ENCODE measurements at places on chromosomes 16 and 17.

DNA sequence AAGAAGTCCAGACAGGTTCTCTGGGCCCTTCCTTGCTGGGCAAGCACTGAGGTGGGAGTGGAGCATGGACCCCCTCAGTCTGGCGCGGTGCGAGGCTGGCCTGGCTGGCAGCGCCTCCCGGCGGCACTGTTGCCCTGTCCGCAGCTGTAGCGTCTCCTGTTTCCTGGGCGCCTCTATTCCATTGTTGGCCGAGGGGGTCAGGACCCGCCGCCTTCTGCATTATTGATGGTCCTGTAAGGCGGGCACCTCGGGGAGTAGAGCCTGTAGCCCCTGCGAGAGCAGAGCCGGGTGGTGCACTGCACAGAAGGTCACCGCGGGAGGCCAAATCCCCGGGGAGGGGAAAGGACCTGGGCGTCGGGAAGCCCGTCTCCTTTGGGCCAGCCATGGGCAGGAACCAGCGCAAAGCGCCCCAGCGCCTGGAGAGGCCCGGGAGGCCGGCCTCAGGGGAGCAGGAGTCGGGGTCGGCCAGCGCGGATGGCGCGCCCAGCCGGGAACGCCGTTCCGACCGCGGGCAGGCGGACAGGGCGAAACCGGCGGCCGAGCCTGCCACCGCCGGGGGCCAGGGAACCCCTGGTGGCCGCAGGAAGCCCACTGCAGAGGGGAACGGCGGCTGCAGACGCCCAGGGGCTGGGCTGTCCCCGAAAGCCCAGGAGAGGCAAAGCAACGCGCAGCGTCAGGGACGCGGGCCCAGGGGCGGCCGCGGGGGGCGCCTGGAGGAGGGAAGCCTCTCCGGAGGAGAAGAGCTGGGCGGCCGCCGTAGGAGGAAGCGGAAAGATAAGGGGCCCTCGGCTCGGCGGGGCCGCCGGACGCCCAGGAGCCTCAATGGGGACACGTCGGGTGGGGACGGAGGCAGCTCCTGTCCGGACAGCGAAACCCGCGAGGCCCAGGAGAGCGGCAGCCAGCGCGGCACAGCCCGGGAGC is at the start of gene MYO15B:
TSS of gene MYO15B (plus strand) at position 126 of the 921 bp plus-strand sequence. CDS start at position 384, 258 bp downstream.
- DNase-seq = peak; percentile 64

DNA sequence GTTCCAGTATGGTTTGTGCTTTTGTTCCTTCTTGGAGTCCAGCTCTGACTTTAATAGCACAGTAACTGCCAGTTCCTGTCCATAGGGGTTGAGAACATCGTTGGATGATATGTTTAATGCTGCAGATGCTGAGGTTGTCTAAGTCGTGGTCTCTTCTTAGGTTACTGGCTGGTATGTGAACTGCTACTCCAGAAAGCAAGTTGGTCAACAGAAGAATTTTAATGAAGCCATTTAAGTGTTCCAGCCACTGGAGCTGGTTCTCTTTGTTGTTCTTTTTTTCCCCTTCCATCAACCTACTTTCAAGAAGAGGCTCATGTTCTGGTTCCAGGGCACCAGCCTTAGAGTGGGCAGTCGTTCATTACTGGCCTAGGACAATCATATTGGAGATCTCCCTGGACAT is 140.3 kb upstream of the TBX2 start:
- no peak for DNase-seq

DNA sequence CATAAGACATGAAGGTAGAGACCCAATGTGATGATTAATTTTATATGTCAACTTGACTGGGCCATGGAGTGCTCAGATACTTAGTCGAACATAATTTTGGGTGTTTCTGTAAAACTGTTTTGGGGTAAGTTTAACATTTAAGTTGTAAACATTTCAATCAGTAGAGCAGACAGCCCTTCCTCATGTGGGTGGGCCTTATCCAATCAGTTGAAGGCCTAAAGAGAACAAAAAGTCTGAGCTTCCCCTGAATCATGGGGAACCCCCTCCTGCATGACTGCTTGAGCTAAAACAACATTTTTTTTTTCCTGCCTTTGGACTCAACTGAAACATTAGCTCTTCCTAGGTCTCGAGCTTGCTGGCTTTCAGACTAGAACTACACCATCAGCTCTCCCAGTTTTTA is 327.3 kb upstream of the SOX9 start:
- DNase-seq = no peak

DNA sequence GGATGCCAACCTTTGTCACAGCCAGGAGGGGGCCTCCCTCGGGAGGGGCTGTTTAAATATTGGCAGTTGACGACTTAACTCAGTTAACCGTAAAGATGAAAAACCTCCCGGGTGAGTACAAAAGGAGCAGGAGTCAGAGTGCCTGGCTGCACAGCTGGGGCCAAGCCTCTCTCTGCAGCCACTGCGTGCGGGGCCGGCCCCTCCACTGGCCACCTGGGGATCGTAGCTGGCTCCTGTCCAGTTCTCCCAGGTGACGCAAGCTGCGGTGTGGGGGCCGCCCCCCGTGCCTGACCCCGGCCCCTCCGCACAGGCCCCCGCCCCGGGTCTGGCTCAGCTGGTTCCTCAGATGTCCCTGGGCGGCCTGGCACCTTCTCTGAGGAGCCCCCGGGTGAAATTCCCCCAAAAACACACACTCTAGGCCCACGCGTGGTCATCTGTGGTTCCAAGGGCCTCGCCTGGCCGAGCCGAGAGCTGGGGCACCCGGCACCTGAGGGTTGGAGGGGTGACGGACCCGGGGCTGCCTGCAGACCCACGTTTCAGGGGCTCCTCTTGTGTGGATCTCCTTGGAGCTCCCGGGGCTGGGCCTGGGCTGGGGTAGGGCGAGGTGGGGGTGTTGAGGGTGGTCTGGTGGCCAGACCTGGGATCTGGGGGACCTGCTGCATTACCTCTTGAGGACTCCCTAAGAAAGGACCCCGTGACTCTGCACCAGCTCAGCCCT is 7.4 kb upstream of the CACNA1H start:
- no peak for DNase-seq

GRCh38 chr16:57863434-57864160 is 61.3 kb upstream of the KIFC3 start:
- DNase-seq = peak; percentile 82

DNA sequence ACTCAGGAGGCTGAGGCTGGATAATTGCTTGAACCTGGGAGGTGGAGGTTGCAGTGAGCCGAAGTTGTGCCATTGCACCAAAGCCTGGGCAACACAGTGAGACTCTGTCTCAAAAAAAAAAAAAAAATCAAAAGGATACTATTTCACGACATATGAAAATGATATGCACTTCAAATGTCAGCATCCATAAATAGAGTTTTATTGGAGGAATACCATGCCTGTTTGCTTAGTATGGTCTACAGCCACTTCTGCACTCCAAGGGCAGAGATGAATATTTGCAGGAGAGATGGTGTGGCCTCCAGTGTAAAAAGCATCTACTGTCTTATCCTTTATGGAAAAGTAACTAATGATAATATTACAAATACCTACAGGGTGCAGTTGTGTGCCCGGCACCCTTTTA is 27.2 kb downstream of the ABCC6 start:
- no peak for DNase-seq

- peak; percentile 95 for DNase-seq
These were observed 127.2 kb downstream of the HS3ST3B1 start for GRCh38 chr17:14427900-14428647.

- no peak for DNase-seq
These were observed 2.6 kb upstream of the KRT36 start for GRCh38 chr17:41492351-41492750.

DNA sequence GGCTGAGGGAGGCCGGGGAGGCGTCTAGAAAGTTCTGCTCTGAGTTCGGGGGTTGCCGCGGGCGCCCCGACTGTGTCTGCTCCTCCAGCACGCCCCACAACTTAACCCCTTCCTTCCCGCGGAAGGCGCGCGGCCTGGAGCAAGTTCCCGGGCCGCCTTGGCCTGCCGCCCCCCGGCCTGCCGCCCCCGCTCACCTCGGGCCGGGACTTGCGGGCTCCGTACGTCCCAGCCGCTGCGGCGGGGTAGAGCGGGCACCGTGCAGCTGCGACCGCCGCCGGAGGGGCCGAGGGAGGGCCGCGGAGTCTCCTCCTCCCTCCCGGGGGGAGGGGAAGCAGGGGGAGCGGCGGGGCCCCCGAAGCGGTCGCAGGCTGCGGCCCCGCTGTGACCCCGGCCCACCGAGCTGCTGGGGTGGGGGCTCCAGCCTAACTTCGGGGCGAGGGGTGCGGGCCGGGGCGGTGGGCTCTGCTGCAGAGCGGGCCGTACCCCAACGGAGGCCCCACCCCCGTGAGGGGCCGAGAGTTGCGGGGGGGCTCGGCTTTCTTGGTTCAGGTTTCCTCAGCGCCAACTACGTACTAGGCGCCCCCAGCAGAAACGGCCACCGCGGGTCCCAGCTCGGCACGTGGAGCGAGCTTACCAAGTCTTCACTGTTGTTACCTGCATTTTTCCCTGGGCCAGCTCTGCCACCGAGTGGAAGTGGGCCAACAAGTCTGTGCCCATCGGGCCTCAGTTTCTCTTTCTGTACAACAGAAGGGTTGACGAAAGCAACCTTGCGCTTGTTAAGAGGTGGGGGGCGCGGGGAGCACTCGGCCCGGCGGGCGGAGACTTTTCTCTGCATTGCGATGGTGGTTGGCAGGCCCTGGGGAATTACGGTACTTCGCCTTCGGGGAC is at the start of gene CCDC102A:
TSS of gene CCDC102A (minus strand) at position 266 of the 888 bp plus-strand sequence. CDS start 7,394 bp downstream, outside the sequence.
- DNase-seq = peak; percentile 8

DNA sequence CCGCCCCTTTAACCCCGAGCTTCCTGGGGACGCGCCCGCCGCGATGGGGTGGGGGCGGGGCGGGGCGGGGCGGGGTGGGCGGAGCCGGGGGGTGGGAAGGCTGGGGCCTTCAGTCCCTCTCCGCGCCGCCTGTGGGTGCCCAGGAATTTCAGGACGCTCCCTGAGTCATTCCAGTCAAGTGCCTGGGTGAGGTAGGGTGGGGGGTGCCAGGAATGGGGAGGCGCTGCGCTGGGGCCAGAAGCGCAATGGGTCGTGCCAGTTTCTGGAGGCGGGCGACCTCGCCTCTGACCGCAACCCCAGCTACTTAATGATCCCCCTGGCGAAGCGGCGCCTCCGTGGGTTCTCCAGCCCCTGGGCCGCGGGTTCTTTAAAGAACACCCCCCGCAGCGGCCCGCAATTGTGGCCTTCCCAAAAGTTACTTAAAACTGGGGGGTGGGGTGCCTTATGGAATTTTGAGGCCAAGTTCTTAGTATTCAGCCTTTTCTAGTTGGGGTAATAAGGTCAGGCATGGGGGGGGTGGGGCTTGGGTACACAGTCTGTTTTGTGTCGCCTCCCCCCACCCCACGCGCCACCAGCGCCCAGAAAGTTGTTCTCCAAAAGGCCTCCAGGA is 826 bp upstream of the GSE1 start:
- no peak for DNase-seq

DNA sequence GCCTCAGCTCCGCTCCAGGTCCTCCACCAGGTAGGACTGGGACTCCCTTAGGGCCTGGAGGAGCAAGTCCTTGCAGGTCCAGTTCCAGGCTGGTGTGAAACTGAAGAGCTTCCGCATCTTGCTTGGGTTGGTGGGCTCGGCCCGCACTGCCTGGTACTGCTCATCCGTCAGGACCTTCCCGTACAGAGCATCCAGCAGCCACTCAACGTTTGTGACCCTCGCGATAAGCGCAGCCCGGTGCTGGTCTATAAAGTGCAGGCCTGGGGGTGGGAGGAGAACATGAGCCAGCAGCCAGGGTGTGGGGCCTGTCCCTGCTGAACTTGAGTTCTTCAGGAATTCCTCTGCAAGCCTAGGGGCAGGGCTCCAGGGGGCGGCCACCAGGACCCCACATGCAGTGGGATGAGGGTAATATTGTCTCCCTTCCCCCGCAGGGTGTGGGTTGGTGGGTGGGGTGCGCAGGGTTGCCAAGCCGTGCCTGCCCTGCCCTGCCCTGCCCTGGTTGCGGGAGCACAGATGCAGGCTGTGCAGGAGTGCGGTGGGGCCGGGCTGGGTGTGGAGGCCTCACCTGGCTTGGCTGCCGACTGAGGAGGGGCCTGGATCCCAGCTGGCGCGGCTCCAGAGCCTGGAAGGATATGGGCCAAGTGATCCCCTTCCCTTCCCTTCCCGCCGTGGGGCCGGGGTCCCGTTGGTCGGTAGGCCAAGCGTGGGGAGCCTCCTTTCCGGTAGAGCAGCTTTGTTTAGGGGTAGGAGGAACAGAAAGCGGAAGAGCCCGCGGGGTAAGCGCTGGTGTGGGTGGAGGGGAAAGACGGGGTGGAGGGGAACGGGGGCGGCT is 762 bp downstream of the PYCARD start:
- DNase-seq = no peak

DNA sequence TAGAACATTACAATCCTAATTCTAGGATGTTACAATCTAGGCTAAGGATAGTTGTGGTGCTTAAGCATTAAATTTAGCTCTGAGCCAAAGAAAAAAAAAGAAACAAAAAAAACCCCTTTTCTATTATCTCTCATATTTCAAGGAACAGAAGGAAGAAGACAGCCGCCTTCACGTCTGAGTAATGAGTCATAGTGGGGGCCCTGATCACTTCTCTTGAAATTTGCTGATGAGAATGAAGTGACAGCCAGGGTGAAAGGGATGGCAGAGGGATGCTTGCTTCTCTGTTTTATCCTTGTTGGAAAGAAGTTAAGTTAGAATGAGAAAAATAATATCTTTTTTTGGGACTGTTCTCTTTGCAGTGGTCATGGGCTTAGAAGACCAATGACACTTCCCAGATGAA is 82.6 kb upstream of the MPHOSPH6 start:
- no peak for DNase-seq

DNA sequence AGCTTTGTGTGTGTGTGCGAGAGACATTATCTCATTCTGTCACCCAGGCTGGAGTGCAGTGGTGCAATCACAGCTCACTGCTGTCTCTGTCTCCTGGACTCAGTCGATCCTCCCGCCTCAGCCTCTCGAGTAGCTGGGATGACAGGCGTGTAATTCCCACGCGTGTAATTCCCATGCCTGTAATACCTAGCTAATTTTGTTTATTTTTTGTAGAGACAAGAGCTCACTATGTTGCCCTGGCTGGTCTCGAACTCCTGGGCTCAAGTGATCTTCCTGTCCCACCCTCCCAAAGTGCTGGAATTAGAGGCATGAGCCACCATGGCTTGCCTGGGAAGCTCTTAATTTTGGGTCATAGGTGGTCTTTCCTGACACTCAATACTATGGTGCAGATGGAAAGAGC is 205.3 kb upstream of the TNRC6C start:
- DNase-seq = no peak

DNA sequence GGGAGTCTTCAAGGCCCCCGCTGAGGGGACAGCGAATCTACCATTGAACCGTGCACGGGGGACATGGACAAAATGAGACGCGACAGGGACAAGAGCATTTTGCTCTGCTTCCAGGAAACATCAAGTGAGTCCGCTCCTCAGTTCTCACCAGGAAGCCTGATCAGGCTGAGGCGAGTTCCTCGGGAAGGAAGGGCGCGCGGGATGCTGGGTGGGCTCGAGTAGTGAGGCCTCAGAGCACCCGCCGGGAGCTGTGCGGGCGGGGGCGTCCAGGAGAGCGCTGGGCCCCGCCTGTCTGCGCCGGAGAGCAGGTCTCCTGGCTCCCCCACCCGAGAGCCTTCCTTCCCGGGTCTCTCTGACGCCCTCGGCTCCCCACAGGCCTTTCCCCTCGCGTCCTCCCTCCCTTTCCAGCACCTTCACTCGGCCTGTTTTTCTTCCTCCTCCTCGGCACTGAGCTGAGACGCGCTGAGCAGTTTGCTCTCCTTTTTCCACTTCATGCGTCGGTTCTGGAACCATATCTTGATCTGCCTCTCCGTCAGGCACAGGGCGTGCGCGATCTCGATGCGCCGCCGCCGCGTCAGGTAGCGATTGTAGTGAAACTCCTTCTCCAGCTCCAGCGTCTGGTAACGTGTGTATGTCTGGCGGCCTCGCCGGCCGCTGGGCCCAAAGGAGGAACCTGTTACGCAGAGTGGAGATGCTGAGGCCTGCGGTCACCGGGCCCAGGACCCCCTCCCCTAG is 2.6 kb upstream of the HOXB5 start:
- no peak for DNase-seq

All from brain (organoid and tissue), 16 donors.